ENCODE measurements at places on chromosomes 16 and 17. TPM values are rescaled to one million over a fixed set of nuclear protein-coding genes. Genes with fewer than 3 reads are reported as not detected.
A peak's percentile ranks its signal among the peaks of the same experiment; 100 is the strongest.

The GPR179 gene
- not detected for total RNA-seq

The VASN gene
- 26.6 TPM for total RNA-seq

The CNTD1 gene
- not detected for total RNA-seq

GRCh38 chr17:50541402-50541715, 5.6 kb upstream of the SPATA20 start:
- DNase-seq, result no peak

DNA sequence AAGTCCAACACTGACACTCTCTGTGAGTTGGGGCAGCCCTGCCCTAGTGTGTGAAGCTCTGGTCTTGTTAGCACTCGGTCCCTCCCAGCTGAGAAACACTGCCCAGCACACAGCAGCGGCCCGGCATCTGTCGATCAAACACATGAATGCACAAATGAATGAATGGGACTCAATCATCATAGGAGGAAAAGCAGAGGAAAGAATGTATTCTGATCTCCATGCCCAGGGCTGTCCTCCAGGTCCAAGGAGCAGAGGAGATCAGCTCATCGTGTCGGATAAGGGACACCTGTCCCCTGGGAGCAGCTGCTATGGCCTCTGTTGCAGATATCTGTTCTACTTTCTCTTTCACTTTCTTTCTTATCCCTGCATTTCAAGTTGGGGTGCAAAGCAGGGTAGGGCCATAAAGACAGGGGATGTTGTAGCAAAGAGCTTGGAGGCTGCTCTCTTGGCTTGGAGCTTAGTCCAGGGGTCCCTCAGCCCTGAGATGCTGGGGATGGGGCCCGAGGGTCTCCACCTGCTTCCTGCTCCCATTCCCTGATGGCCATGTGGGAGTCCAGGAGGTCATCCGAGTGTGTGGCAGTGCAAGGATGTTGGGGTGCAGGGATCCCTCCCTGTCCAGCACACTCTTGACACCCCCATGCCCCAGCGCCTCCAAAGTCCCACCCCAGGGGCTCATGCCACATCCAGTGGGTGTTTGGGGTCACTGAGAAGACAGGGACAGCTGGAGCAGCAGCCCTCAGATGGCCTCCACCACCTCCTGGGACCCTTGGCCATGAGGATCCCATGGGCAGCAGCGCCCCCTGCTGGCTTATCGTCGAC, 88.2 kb downstream of the IRF8 start:
- DNase-seq, result peak; percentile 26

DNA sequence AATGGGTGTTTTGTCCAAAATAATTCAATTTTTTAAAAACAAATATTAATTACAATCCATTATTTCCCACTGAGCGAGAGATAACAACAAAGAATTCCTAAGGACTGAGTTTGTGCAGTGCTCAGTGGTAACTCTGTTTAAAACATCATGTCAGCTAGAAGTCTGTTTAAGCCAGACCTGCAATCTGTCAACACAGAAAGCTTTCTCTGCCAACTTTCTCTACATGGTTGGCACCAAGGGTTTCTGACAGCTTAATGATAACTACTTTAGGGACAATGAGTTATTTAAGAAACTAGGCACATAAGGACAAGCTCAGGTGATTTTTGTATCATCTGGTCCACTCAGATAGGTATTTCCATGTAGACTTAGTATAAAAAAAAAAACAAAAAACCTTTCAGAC, 81.8 kb downstream of the WDR59 start:
- no peak for DNase-seq

- DNase-seq, result no peak
These were observed 58.2 kb upstream of the HAPSTR1 start for GRCh38 chr16:9033125-9033830.

Measured in mesenteric fat pad (tissue), 1 donor.